ENCODE measurements at places on chromosomes 13 and 19.
A peak's percentile ranks its signal among the peaks of the same experiment; 100 is the strongest.

- no peak for DNase-seq
These were observed 106.2 kb upstream of the LSM14A start for GRCh38 chr19:34066007-34066643.

DNA sequence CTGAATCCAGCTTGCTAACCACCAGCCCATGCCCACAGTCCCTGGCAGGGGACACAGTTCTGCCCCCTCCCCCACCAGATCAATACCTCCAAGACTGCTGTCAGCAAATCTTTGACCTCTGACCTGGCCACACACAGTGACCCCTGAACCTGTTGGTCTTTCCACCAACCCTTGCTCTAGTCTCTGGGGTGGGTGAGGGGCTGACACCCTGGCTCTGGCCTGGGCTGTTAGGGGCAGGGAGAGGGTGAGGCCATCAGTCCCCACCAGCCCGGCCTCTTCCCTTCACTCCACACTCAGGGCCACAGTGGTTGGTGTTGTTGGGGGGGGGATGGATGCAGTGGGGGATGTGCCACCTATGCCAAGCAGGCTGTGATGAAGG lies 21.8 kb upstream of the SLC7A10 start:
- DNase-seq: no peak

GRCh38 chr19:18450931-18451836 lies 13.3 kb upstream of the ISYNA1 start:
- peak; percentile 84 for DNase-seq

- DNase-seq: no peak
These were observed 66.6 kb downstream of the SPRYD7 start for GRCh38 chr13:49869519-49869918.

DNA sequence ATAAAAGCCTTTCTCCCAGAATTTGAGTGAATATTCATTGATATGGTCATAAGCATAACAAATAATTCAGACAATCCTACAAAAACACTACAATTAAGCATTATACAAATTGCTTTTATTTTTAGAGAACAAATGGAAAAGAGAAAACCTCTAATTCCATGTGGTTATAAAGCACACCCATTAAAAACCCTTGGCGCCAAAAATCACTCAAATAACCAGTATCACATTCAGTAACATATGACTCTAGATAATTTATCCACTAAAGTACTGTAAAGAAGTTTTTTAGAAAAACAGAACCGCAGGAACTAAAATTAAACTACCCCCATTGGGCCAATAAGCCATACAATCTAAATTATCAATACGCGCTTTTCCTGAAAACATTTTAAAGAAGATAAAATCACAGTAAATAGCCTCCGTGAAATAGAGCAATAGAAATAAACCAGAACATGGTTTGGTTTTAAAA lies 569 bp downstream of the LCP1 start:
- no peak for DNase-seq

DNA sequence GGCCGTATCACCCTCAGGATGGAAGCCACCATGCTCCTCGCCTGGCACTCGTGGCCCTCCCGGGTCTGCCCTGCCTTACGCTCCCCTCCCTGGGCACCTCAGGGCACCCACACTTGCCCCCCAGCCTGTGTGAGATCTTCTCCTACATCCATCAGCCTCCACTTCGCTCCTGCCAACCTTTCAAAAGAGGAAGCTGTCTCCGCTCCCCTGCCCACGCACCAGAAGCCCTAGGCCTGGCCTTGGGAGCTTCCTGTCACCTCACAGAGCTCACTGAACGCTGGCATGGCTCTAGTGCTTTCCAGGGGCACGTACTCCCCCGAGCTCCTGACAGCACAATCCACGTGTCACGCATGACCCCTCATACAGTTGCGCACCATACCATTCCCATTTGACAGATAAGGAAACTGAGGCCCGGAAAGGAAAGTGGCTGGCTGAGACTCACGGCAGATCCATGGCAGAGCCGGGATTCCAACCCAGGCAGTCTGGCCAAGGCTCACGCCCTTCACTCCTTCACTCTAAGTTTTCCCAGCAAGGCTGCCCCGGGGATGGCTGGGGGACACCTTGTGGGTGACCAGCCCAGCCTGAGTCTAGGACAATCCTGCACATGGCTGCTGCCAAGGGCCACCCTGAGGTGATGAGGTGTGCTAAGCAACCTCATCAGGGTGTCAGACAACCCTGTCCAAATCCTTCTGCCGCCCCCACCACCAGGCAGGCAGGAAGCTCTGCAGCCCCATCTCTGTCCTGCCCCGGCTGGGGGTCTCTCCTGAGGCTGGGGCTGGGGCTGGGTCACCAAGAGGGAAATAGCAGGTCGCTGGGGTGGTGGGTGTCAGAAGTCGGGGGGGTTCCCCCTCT lies 19.3 kb downstream of the PPP1R12C start:
- no peak for DNase-seq

Measured in activated CD8-positive, alpha-beta memory T cell treated with anti-CD3 and anti-CD28 coated beads for 1 hour (primary cell).